ENCODE measurements at places on chromosomes 4 and X. TPM values are rescaled to one million over a fixed set of nuclear protein-coding genes. Genes with fewer than 3 reads are reported as not detected.

The PRRG1 gene
- total RNA-seq = 12.0 TPM

The AR gene
- total RNA-seq = not detected

The TMEM187 gene
- 4.9 TPM for total RNA-seq

The CLIC2 gene
- total RNA-seq = under 0.01 TPM

The HTRA3 gene
- not detected for total RNA-seq

The TBX22 gene
- not detected for total RNA-seq

The SLC6A14 gene
- total RNA-seq = 6.7 TPM

The GJB1 gene
- total RNA-seq = not detected

The RAB39B gene
- under 0.01 TPM for total RNA-seq

The ADAD1 gene
- not detected for total RNA-seq

The C4orf33 gene
- total RNA-seq = 8.7 TPM

The RASL11B gene
- total RNA-seq = 1.4 TPM

The QRFPR gene
- not detected for total RNA-seq
